ENCODE measurements at places on chromosomes 6 and 20. TPM values are rescaled to one million over a fixed set of nuclear protein-coding genes. Genes with fewer than 3 reads are reported as not detected.
A peak's percentile ranks its signal among the peaks of the same experiment; 100 is the strongest.

GRCh38 chr6:144352331-144352730 is 67.2 kb downstream of the UTRN start:
- no peak overlapping the region for H3K4me3 ChIP-seq
- no peaks in the 10 kb centered on the region for H3K27me3 ChIP-seq
- H3K36me3 ChIP-seq: no peaks in the 10 kb centered on the region
- no peaks in the 10 kb centered on the region for H3K4me1 ChIP-seq
- H3K27ac ChIP-seq: no peak overlapping the region

DNA sequence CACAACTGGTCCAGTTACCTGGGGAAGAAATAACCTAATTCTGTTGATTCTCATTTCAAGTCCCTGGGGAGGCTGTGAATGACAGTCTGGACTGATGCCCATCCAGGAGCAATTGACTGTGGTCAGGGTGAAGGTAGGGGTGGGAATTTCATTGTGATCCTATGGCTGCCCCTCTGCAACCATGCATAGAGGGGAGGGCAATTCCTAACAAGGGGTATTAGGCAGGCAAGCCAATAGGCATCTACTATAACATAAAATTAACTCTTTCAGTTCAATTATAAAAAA is 44.0 kb upstream of the TRAM2 start:
- no peaks in the 10 kb centered on the region for H3K4me1 ChIP-seq
- no peak for DNase-seq
- no peaks in the 10 kb centered on the region for H3K27me3 ChIP-seq
- H3K27ac ChIP-seq: no peak overlapping the region
- H3K4me3 ChIP-seq: no peak overlapping the region
- no peaks in the 10 kb centered on the region for H3K36me3 ChIP-seq

DNA sequence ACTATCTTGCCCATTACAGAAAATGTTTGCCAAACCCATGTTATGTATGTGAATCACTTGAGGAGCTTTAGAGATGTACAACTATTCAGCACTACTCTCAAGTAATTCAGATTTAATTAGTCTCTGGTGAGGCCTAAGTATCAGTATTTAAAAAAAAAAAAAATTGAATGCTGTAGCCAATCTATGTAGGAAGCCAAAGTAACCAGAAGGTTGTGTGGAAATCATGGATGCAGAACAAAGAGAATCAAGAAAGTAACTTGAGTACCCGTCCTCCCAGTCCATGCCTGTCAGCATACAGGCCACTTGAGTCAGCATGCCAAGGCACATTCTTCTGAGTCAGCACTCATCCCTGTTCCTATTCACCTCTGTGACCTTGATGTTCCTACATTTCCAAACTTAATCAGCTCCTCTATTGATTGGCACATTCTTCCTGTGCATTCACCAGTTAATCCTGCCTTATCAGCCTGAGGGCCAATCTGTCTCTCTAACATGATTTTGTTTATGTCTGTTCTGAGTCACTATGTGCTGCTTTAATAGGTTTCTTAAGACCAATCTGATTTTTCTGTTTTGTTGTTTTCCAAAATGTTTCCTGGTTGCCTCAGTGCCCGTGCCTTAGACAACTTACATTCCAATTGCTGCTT is 165.6 kb downstream of the KCNQ5 start:
- H3K4me1 ChIP-seq: no peaks in the 10 kb centered on the region
- H3K27me3 ChIP-seq: no peaks in the 10 kb centered on the region
- DNase-seq: peak; percentile 25
- H3K27ac ChIP-seq: no peak overlapping the region

DNA sequence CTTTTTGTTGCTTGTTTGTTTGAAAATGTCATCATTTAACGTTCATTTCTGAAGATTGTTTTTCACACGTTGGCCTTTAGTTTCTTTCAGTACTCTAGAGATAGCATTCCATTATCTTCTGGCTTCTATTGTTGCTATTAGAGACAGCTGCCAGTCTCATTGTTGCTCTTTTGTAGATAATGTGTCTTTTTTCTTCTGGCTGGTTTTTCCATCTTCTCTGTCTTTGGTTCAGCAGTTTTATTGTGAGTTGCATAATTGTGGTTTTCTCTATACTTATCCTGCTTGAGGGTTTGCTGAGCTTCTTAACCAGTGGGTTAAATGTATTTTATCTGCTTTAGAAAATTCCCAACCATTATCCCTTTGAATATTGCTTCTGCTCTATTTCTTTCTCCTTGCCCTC is 23.2 kb upstream of the AIG1 start:
- no peak for DNase-seq
- H3K27me3 ChIP-seq: no peaks in the 10 kb centered on the region
- no peaks in the 10 kb centered on the region for H3K36me3 ChIP-seq
- H3K4me1 ChIP-seq: no peaks in the 10 kb centered on the region
- H3K4me3 ChIP-seq: no peak overlapping the region
- no peak overlapping the region for H3K27ac ChIP-seq

GRCh38 chr20:13396022-13396421 is 174.9 kb downstream of the ISM1 start:
- no peak overlapping the region for H3K4me3 ChIP-seq
- DNase-seq: no peak
- no peak overlapping the region for H3K27ac ChIP-seq
- no peaks in the 10 kb centered on the region for H3K4me1 ChIP-seq

DNA sequence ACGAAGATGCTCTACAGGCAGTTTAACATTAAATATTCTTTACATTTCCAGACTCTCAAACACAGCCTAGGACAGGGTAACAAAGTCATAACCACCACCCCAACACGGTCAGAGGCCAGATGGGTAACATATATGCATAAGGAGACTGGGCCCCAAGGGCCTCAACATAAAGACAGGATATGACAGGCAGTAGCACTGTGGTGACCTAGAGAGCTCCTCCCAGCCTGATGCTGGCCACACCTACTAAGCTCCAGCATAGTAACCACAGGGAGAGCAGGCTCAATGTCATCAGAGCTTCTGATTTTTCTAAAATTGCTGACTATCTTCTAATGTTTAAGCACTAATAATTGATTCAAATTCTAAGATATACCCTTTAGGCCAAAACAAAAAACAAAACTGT is 21.7 kb downstream of the SMLR1 start:
- peaks cover 16% of the 10 kb centered on the region for H3K4me1 ChIP-seq
- H3K36me3 ChIP-seq: peaks cover 9% of the 10 kb centered on the region
- H3K27me3 ChIP-seq: no peaks in the 10 kb centered on the region
- H3K4me3 ChIP-seq: no peak overlapping the region

- no peak overlapping the region for H3K27ac ChIP-seq
- peak; percentile 46 for DNase-seq
- no peak overlapping the region for H3K4me3 ChIP-seq
Observed at GRCh38 chr6:143940011-143940597, 68.0 kb downstream of the PLAGL1 start.

GRCh38 chr6:31639449-31639861 is 13.0 kb downstream of the BAG6 start:
- no peaks in the 10 kb centered on the region for H3K27me3 ChIP-seq
- H3K4me3 ChIP-seq: no peak overlapping the region
- peaks cover 76% of the 10 kb centered on the region for H3K36me3 ChIP-seq
- H3K27ac ChIP-seq: no peak overlapping the region

DNA sequence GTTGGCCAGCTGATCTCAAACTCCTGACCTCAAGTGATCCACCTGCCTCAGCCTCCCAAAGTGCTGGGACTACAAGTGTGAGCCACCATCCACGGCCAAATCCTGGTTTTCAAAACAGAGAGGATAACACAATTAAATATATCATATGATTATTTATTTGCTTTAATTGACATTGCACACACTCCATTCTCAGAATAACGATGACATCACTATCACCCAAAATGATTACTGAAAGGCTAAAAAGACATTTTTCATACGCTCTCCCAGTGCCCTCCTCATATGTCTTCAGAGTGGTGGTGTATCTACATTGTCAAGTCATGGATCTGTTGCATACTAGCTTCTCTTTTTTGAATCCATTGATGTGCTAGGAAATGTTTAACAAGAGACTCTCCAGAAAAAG is 18.5 kb upstream of the CEP43 start:
- no peaks in the 10 kb centered on the region for H3K36me3 ChIP-seq
- H3K4me3 ChIP-seq: no peak overlapping the region
- H3K27me3 ChIP-seq: no peaks in the 10 kb centered on the region
- no peaks in the 10 kb centered on the region for H3K4me1 ChIP-seq

DNA sequence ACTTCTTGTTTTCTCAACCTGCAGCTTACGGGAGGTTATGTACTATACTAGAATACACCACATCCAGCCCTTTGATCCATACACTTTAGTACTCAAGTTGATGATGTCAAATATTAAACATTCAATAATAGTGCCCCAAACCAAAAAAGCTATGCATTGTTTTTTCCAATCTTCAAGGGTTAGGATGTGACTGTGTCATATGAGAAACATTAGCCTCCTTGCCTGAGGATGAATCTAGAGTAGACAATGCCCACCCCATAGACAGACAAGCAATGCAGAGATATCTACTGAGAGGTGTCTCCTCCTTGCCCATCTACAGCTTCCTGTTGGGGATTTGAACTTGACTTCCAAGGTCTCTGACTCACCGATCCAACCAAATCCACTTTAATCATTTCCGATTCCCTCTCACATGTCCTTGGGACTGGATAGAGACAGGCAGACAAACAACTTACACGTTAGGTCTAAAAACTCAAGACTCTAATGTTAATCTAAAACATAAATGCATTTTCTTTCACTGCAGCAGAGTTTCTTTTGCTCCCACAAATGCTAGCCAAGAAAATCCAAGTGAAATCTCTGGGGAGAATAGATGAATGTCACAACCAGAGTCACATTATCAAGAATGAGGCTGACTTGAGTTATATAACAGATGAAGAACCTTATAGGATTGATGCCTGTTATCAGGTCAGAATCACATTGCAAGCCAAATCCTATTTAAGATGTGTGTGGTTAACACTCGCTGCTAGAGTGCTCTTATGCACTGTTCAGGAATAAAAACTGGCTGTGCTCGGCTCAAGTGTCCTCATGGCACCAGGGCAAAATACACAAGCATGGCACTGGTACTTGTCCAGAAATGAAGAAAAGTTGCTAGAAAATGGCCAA is 75.5 kb upstream of the TNFAIP3 start:
- no peaks in the 10 kb centered on the region for H3K36me3 ChIP-seq
- DNase-seq: no peak
- H3K27ac ChIP-seq: no peak overlapping the region
- H3K4me3 ChIP-seq: no peak overlapping the region
- H3K27me3 ChIP-seq: no peaks in the 10 kb centered on the region

GRCh38 chr6:1113916-1114540 is 197.9 kb upstream of the FOXQ1 start:
- H3K27me3 ChIP-seq: no peaks in the 10 kb centered on the region
- H3K27ac ChIP-seq: no peak overlapping the region

- peaks cover 9% of the 10 kb centered on the region for H3K4me1 ChIP-seq
- no peak overlapping the region for H3K4me3 ChIP-seq
- H3K36me3 ChIP-seq: no peaks in the 10 kb centered on the region
Observed at GRCh38 chr6:13156381-13156780, 172.0 kb downstream of the TBC1D7 start.

GRCh38 chr6:169604076-169604475 is 97.8 kb downstream of the WDR27 start:
- H3K27me3 ChIP-seq: no peaks in the 10 kb centered on the region
- no peak for DNase-seq
- no peaks in the 10 kb centered on the region for H3K4me1 ChIP-seq
- no peak overlapping the region for H3K4me3 ChIP-seq
- H3K27ac ChIP-seq: no peak overlapping the region

DNA sequence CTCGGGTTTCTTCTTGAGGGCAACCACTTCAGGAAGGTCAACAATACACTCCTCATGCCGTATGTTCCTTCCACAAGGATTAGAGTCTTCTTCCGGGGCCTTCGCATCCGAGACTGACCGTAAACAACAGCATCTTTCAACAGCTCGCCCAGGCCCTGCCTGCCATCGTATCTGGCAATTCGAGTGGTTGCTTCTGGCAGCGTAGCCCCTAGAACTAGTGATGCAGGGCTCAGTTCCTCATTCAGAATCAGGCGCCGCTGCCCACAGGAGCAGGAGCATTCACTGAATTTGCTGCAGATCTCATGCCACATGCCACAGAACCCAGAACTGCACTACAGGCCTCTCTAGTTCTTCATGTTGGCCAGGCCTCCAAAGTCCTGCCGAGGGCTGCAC is 59.0 kb upstream of the AFDN start:
- H3K36me3 ChIP-seq: no peaks in the 10 kb centered on the region
- H3K4me1 ChIP-seq: peaks cover 9% of the 10 kb centered on the region
- H3K4me3 ChIP-seq: no peak overlapping the region
- H3K27me3 ChIP-seq: no peaks in the 10 kb centered on the region
- H3K27ac ChIP-seq: no peak overlapping the region
- peak; percentile 8 for DNase-seq

DNA sequence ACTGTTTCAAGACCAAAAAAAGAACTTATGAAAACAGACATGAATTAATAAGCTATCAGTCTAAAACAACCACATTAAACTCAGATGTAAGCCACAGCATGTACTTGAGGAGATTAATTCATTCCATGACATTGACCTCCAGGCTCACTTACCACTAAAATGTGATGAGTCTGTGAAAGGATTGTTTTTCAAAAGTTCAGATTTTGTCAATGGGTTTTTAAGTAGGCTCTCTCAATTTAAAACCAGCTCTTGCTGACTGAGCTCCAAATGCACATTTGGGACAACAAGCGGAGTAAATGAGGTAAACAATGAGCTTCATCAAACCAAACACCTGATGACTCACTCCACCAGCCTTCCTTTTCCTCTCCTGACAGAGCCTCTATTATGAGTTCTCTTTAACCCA is 197.0 kb downstream of the SIM1 start:
- H3K4me3 ChIP-seq: no peak overlapping the region
- no peak for DNase-seq
- H3K27ac ChIP-seq: no peak overlapping the region
- no peaks in the 10 kb centered on the region for H3K27me3 ChIP-seq
- no peaks in the 10 kb centered on the region for H3K4me1 ChIP-seq

GRCh38 chr6:99588618-99589289 is 17.9 kb upstream of the PRDM13 start:
- no peak overlapping the region for H3K4me3 ChIP-seq
- no peak overlapping the region for H3K27ac ChIP-seq
- peaks cover 25% of the 10 kb centered on the region for H3K4me1 ChIP-seq
- H3K27me3 ChIP-seq: peaks cover 69% of the 10 kb centered on the region
- DNase-seq: peak; percentile 87
- H3K36me3 ChIP-seq: no peaks in the 10 kb centered on the region

GRCh38 chr6:3882866-3883265 is 33.7 kb downstream of the FAM50B start:
- H3K4me3 ChIP-seq: no peak overlapping the region
- no peaks in the 10 kb centered on the region for H3K4me1 ChIP-seq
- no peak overlapping the region for H3K27ac ChIP-seq

The AVP gene
- not detected for polyA plus RNA-seq

The KCNK16 gene
- polyA plus RNA-seq: not detected

The PNRC1 gene
- polyA plus RNA-seq: 54.9 TPM

The ADISSP gene
- polyA plus RNA-seq: 34.1 TPM

The RUNX2 gene
- polyA plus RNA-seq: 3.0 TPM

The SPTLC3 gene
- polyA plus RNA-seq: 3.0 TPM

The ZBTB46 gene
- 3.4 TPM for polyA plus RNA-seq

The TOX2 gene
- polyA plus RNA-seq: 13.5 TPM

The BPIFB3 gene
- polyA plus RNA-seq: not detected

The NRSN1 gene
- polyA plus RNA-seq: not detected

The ERVFRD-1 gene
- 0.06 TPM for polyA plus RNA-seq

The SYNDIG1 gene
- 0.29 TPM for polyA plus RNA-seq

The NKX2-2 gene
- not detected for polyA plus RNA-seq
